ENCODE measurements at places on chromosomes 6 and 20. TPM values are rescaled to one million over a fixed set of nuclear protein-coding genes. Genes with fewer than 3 reads are reported as not detected.

DNA sequence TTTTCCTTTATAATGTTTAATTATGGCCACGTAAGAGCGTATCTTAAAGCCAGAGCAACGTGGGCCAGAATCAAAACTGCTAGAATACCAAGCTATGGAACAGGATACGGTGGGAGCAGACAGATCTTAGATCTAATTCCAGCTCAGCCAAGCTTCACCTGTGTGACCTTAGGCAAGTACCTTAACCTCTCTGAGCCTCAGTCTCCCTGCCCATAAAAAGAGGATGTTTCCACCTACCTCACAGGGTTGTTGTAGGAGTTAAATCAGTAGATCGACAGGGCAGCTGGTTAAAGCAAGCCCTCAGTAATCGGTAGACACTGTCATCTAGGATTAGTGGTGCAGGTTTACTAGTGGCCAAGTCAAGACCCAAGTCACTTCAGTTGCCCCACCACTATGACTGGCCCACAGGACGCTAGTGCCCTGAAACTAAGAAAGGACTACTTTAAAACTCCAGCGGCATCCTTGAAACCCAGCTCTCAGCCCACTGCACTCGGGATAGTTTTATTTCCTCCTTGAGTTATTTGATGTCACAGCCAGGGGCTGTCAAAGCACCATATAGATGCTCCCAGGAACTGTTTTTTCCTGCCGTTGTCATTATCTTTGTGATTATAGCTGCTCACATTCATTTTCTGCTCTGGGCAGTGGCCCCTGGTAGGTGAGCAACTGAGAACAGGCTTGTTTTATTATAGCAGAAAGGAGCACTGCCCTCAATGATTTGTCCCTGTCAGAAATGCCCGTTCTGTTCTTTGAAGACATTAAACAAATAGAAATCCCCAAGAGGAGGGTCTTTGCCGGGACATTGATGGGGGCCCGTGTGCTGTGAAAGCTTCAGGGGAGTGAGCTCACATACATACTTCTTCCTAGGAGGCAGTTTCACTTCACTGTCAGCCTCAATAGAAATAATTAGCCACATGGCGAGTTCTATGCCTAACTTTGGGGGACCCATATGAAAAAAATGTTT lies 63.1 kb downstream of the ISM1 start:
- no peaks in the 10 kb centered on the region for H3K36me3 ChIP-seq
- H3K27ac ChIP-seq = peak overlapping the region; percentile 71
- H3K4me1 ChIP-seq = no peaks in the 10 kb centered on the region

Gene SIRPB2
- 30.9 TPM for total RNA-seq

Gene CYP24A1
- not detected for total RNA-seq

Gene TCP11
- not detected for total RNA-seq

- no peaks in the 10 kb centered on the region for H3K27me3 ChIP-seq
- no peaks in the 10 kb centered on the region for H3K4me1 ChIP-seq
- peak overlapping the region; percentile 84 for H3K27ac ChIP-seq
- no peak for DNase-seq
These were observed 315.2 kb downstream of the TFAP2A start for GRCh38 chr6:10099529-10100140.

Gene PRSS16
- 12.8 TPM for total RNA-seq

Gene RIN2
- 104 TPM for total RNA-seq

- no peak for DNase-seq
- H3K4me1 ChIP-seq = peaks cover 5% of the 10 kb centered on the region
These were observed 884 bp downstream of the SLC2A10 start for GRCh38 chr20:46710153-46710913.

Gene TNFRSF6B
- total RNA-seq = 2.8 TPM

- H3K4me3 ChIP-seq = no peak overlapping the region
- H3K27me3 ChIP-seq = peaks cover 34% of the 10 kb centered on the region
- H3K36me3 ChIP-seq = no peaks in the 10 kb centered on the region
These were observed 13.3 kb upstream of the MYT1 start for GRCh38 chr20:64150756-64151632.

Gene KIF3B
- total RNA-seq = 24.6 TPM

DNA sequence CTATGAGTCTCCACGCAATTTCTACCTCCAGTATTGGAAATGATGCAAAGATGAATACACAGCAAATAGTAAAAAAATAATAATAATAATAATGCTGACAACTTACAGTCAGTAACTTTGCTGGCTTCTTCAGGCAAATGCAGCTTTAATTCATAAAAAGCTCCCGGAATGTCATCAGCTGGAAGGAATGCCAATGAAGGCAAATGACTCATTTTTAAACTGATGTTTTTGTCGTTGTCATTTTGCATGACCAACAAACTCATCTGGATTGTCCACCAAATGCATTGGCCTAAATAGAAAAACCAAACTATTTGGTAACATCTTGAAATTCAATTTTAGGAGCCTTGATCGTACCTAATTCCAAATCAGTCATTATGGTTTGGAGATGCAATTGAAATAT lies 217.1 kb downstream of the ALDH8A1 start:
- no peaks in the 10 kb centered on the region for H3K4me1 ChIP-seq
- H3K36me3 ChIP-seq = no peaks in the 10 kb centered on the region
- H3K27me3 ChIP-seq = no peaks in the 10 kb centered on the region
- no peak overlapping the region for H3K27ac ChIP-seq

- DNase-seq = no peak
- no peak overlapping the region for H3K4me3 ChIP-seq
- H3K4me1 ChIP-seq = no peaks in the 10 kb centered on the region
- no peaks in the 10 kb centered on the region for H3K27me3 ChIP-seq
- no peak overlapping the region for H3K27ac ChIP-seq
- H3K36me3 ChIP-seq = no peaks in the 10 kb centered on the region
These were observed 32.8 kb upstream of the SMIM8 start for GRCh38 chr6:87289571-87289970.

Gene SCGN
- not detected for total RNA-seq

Gene TRIM31
- total RNA-seq = not detected

Gene LBP
- total RNA-seq = 15.0 TPM

GRCh38 chr6:158361961-158362669 lies 49.9 kb downstream of the TULP4 start:
- no peak for DNase-seq
- H3K27me3 ChIP-seq = no peaks in the 10 kb centered on the region
- no peak overlapping the region for H3K27ac ChIP-seq
- no peak overlapping the region for H3K4me3 ChIP-seq

Gene ISM1
- total RNA-seq = 18.7 TPM

Gene TFAP2C
- total RNA-seq = 24.9 TPM

Gene SOX18
- 1.8 TPM for total RNA-seq

DNA sequence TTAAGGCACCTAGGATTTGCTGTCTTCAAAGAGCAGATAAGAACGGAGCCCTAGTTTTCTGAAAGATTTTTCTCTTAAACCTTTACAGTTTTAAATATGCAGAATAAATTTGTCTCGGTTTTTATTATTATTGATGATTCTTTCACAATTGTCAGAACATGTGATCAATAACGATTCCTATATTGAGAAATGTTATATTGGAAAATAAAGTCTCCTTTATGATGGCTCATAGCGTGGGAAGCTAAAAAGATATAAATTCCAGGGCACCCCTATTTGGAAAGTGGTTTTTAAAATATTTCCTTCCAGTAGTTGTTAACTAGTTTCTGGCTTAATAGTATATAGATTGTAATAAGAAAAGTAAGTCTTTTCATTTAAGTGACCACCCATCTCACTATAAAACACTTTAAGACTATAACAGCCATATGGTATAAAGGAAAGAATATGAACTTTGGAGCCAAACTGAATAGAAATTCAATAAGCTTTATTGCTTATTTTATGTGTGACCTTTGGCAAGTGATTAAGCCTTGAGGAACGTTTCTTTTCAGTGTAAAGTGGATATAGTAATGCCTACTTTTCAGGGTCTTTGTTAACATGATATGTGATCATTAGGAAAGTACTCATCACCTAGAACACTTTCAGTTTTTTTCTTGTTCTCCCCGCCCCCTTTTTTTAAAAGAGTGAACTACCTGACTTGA lies 369.6 kb downstream of the LAMA2 start:
- H3K27me3 ChIP-seq = no peaks in the 10 kb centered on the region
- no peaks in the 10 kb centered on the region for H3K4me1 ChIP-seq
- H3K27ac ChIP-seq = no peak overlapping the region
- DNase-seq = no peak

Gene TMEM244
- not detected for total RNA-seq

GRCh38 chr6:26065952-26066380 lies 21.3 kb upstream of the HFE start:
- no peaks in the 10 kb centered on the region for H3K36me3 ChIP-seq
- no peak for DNase-seq

- no peak overlapping the region for H3K27ac ChIP-seq
- H3K4me3 ChIP-seq = no peak overlapping the region
- no peaks in the 10 kb centered on the region for H3K36me3 ChIP-seq
- DNase-seq = no peak
- H3K4me1 ChIP-seq = no peaks in the 10 kb centered on the region
These were observed 232.9 kb downstream of the TSHZ2 start for GRCh38 chr20:53205046-53205445.

GRCh38 chr6:34961574-34961973 lies 72.5 kb downstream of the ANKS1A start:
- DNase-seq = no peak
- no peaks in the 10 kb centered on the region for H3K27me3 ChIP-seq
- no peak overlapping the region for H3K27ac ChIP-seq
- no peak overlapping the region for H3K4me3 ChIP-seq

- H3K4me1 ChIP-seq = no peaks in the 10 kb centered on the region
- no peak overlapping the region for H3K27ac ChIP-seq
- no peak for DNase-seq
- no peak overlapping the region for H3K4me3 ChIP-seq
- no peaks in the 10 kb centered on the region for H3K27me3 ChIP-seq
- H3K36me3 ChIP-seq = no peaks in the 10 kb centered on the region
These were observed 178.6 kb downstream of the PDE7B start for GRCh38 chr6:136030131-136030530.

DNA sequence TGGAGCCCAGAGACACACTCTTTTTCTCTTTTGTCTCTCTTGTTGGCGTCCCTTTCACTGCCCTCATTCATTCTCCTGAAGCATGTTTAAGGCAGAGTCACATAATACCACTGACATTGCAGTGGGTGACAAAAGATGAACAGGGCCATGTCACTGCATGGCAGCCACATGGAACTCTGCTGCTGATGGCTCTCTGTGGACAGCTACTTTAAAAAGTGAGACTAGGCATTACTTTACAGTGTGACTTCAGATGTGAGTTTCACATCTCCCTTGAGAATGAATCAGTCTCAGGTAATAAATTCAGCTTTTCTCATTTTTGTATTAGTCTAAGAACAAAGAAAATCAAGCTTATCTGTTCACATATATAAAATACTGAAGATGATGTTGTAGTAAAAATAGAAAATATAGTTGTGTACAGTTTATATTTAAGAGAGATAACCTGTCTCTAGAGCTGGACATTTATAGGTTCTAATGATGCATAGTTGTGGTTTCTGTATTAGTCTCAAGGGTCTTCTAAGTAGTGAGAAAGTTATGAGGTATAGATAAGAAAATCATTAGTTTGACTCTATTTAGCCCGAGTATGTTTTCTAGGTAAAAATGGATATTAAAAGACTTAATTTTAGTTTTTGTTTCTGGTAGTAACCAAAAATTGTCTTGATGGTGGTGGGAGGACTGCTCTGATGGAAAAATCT lies 6.1 kb downstream of the MRS2 start:
- H3K27me3 ChIP-seq = no peaks in the 10 kb centered on the region
- no peak overlapping the region for H3K27ac ChIP-seq
- no peaks in the 10 kb centered on the region for H3K4me1 ChIP-seq
- no peak for DNase-seq

DNA sequence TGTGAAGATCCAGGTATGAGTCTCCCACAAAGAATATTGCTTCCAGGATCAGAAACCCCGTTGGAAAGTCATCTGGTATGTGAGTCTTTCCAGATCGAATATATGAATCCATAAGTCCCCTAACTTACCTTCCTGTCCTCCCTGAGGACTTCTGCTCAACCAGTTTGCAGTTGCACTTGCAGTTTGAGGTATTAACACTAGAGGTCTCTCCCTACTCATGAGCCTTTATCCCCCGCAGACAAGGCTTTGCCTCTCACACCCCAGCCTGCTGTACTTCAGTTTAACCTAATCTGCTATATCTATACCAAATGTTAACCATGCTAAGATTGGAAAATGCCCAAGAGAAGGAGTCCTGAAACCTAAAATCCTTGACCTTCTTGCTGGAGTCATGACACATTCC lies 135.3 kb upstream of the DEFB112 start:
- no peaks in the 10 kb centered on the region for H3K4me1 ChIP-seq
- DNase-seq = no peak
- H3K27me3 ChIP-seq = no peaks in the 10 kb centered on the region
- H3K36me3 ChIP-seq = no peaks in the 10 kb centered on the region
- no peak overlapping the region for H3K4me3 ChIP-seq
- H3K27ac ChIP-seq = no peak overlapping the region

- DNase-seq = no peak
- H3K27ac ChIP-seq = no peak overlapping the region
- H3K36me3 ChIP-seq = no peaks in the 10 kb centered on the region
These were observed 9.1 kb downstream of the CHRNA4 start for GRCh38 chr20:63351811-63352591.

DNA sequence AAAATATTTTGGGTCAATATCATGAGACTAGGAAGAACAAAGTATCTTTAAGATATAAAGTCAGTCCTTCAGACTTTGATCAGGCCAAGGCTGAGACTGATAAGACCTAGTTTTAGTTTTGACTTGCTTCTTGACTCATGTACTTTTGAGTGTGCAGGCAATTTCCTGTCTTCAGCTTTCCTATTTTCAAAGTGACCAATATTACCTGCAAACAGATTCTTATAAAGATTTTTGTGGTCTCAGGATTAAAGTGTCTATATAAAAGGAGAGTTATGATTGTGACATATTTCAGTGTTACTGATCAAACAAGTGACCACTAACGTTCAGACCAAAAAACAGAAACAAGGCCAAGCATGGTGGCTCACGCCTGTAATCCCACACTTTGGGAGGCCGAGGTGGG lies 36.0 kb upstream of the AKIRIN2 start:
- H3K4me1 ChIP-seq = no peaks in the 10 kb centered on the region
- H3K4me3 ChIP-seq = no peak overlapping the region
- DNase-seq = no peak
- H3K27me3 ChIP-seq = no peaks in the 10 kb centered on the region
- H3K36me3 ChIP-seq = no peaks in the 10 kb centered on the region

GRCh38 chr6:46368169-46368536 lies 123.1 kb downstream of the RCAN2 start:
- no peak overlapping the region for H3K27ac ChIP-seq
- DNase-seq = no peak
- no peaks in the 10 kb centered on the region for H3K4me1 ChIP-seq
- no peaks in the 10 kb centered on the region for H3K27me3 ChIP-seq

- H3K36me3 ChIP-seq = no peaks in the 10 kb centered on the region
- no peak overlapping the region for H3K27ac ChIP-seq
- DNase-seq = no peak
- H3K27me3 ChIP-seq = no peaks in the 10 kb centered on the region
These were observed 45.3 kb downstream of the JARID2 start for GRCh38 chr6:15290962-15291704.

- DNase-seq = no peak
- no peaks in the 10 kb centered on the region for H3K36me3 ChIP-seq
- no peak overlapping the region for H3K4me3 ChIP-seq
- H3K27me3 ChIP-seq = no peaks in the 10 kb centered on the region
- H3K27ac ChIP-seq = peak overlapping the region; percentile 64
These were observed 256.2 kb downstream of the CLIC5 start for GRCh38 chr6:45759472-45759810.
